ENCODE measurements at places on chromosomes 4 and X. TPM values are rescaled to one million over a fixed set of nuclear protein-coding genes. Genes with fewer than 3 reads are reported as not detected.

The ITIH6 gene
- not detected for polyA plus RNA-seq

GRCh38 chrX:131828482-131828881 lies 194.6 kb upstream of the STK26 start:
- H3K27me3 ChIP-seq, result no peaks in the 10 kb centered on the region
- peak overlapping the region; percentile 74 for H3K4me3 ChIP-seq
- peak; percentile 32 for DNase-seq

- H3K4me3 ChIP-seq, result no peak overlapping the region
- H3K4me1 ChIP-seq, result no peaks in the 10 kb centered on the region
- H3K36me3 ChIP-seq, result no peaks in the 10 kb centered on the region
- H3K27ac ChIP-seq, result no peak overlapping the region
Observed at GRCh38 chrX:40809210-40809609, 73.9 kb upstream of the MED14 start.

- H3K27me3 ChIP-seq, result no peaks in the 10 kb centered on the region
- no peaks in the 10 kb centered on the region for H3K36me3 ChIP-seq
- no peak overlapping the region for H3K4me3 ChIP-seq
- H3K4me1 ChIP-seq, result no peaks in the 10 kb centered on the region
- H3K27ac ChIP-seq, result no peak overlapping the region
Observed at GRCh38 chrX:29172880-29173279, 585.6 kb downstream of the IL1RAPL1 start.

The INPP4B gene
- 0.11 TPM for polyA plus RNA-seq

DNA sequence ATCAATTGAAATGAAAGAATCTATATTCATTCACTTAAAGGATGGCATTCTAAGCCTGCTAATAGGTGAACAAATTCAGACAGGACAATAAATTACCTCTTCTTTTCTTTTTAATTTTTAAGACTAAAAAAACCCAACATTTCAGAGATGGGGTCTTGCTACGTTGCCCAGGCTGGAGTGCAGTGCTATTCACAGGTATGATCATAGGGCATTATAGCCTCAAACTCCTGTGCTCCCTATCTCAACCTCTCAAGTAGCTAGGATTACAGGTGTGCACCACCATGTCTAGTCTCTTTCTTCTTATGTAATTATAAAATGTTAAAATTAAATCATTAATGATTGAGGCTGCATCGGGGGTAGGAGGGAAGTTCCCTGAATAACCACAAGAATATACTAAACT lies 52.5 kb upstream of the PDLIM5 start:
- H3K27ac ChIP-seq, result no peak overlapping the region
- no peaks in the 10 kb centered on the region for H3K36me3 ChIP-seq
- no peak overlapping the region for H3K4me3 ChIP-seq
- no peak for DNase-seq

DNA sequence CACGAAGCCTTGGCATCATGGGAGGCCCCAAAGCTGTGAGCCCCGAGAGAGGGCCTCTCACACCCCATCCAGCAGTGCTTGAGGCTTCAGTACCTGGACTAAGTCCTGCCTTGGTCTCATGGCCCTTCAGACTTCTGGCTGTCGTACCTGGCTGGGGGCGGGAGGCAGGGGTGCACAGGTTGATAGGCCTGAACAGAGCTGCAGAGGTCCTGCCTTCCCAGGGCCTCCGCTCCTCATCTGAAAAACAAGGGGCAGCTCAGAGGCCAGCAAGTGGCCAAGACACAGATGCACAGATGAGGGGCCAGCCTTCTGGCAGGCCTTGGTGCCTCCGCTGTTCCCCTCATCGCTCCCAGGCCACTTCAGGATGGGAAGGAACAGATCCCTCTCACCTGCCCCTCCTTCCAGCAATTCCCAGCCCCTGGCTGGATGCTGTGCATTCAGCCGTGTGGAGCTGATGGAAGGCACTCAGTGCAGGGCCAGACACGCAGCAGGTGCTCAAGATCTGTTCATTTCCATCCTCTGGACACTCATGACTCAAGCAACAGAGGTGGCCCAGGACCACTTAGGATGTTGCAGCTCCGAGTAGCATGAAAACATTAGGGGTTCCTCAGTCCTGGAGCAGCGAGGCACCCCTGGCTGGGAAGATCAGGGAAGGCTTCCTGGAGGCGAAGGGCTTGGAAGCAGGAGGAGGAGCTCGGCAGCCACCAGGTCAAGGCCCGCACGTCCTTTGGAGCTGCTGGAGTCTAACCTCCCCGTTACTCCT lies 1.4 kb downstream of the ZNF185 start:
- H3K27ac ChIP-seq, result no peak overlapping the region
- no peaks in the 10 kb centered on the region for H3K36me3 ChIP-seq
- no peaks in the 10 kb centered on the region for H3K27me3 ChIP-seq
- peaks cover 8% of the 10 kb centered on the region for H3K4me1 ChIP-seq
- DNase-seq, result no peak

GRCh38 chr4:141486375-141486997 lies 149.9 kb upstream of the IL15 start:
- DNase-seq, result no peak
- no peak overlapping the region for H3K27ac ChIP-seq
- no peaks in the 10 kb centered on the region for H3K27me3 ChIP-seq
- H3K36me3 ChIP-seq, result no peaks in the 10 kb centered on the region

The RASL11B gene
- 69.7 TPM for polyA plus RNA-seq

The UCHL1 gene
- polyA plus RNA-seq, result 998 TPM

DNA sequence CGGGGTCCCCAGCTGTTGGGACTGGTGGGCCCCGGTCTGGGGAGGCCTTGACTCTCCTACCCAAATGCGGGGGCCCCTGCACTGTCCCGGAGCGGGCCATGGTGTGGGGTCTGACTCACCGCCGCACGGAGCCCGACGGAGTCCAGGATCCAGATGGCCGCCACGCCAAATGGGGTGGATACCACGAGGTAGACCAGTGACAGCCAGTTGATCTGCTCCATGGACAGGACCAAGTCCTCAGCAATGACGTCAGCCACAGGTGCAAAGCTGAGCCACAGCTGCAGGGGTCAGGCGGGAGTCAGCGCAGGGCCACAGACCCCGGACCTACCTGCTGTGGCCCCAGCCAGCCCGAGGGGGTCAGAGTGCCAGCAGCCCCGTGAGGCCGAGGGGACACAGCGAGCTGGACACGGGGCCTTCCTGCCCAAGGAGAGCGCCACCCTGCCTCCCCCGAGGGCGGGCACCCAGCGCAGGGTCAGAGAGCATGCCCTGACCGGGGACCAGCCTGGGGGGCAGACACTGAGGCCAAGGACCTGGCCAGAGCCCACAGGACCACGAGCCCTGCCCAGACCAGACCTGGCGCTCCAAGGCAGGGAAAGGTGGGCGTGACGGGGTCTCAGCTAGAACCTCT lies 2.4 kb downstream of the SLC49A3 start:
- H3K27ac ChIP-seq, result no peak overlapping the region
- H3K4me1 ChIP-seq, result peaks cover 8% of the 10 kb centered on the region
- no peak overlapping the region for H3K4me3 ChIP-seq
- H3K36me3 ChIP-seq, result no peaks in the 10 kb centered on the region
- no peaks in the 10 kb centered on the region for H3K27me3 ChIP-seq
- no peak for DNase-seq

DNA sequence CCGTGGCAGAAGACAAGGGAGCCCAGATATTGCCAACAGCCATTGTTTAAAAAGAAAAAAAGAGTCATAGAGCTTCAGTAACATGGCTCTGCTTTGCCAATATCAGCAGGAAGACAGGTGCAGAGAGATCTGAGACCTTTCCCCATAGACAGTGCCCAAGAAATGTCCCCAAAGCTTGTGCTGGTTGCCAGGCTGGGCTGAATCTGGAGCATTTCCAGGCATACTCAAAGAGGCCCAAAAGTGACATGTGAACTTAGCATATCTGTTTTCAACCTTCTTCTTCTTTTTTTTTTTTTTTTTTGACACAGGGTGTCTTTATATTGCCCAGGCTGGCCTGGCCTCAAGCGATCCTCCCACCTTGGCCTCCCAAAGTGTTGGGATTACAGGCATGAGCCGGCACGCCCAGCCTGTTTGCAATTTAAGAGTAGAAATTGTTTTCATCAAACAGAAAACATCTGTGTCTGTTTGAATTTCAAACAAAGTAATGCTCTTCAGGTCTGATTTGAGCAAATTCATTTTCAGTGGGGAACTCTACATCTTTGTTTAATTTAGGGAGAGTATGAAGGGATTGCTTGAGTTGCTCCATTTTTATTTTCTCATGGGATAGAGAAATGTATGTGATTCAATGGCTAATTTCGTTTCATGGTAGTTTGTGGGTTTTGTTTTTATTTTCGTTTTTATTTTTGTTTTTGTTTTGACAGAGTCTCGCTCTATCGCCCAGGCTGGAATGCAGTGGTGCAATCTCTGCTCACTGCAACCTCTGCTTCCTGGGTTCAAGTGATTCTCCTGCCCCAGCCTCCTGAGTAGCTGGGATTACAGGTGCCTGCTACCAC lies 56.6 kb upstream of the RBM47 start:
- no peak overlapping the region for H3K4me3 ChIP-seq
- H3K27ac ChIP-seq, result no peak overlapping the region
- no peaks in the 10 kb centered on the region for H3K36me3 ChIP-seq

GRCh38 chrX:78092296-78092695 lies 11.8 kb upstream of the PGK1 start:
- no peaks in the 10 kb centered on the region for H3K36me3 ChIP-seq
- H3K27me3 ChIP-seq, result no peaks in the 10 kb centered on the region
- no peaks in the 10 kb centered on the region for H3K4me1 ChIP-seq

The IL21 gene
- not detected for polyA plus RNA-seq

DNA sequence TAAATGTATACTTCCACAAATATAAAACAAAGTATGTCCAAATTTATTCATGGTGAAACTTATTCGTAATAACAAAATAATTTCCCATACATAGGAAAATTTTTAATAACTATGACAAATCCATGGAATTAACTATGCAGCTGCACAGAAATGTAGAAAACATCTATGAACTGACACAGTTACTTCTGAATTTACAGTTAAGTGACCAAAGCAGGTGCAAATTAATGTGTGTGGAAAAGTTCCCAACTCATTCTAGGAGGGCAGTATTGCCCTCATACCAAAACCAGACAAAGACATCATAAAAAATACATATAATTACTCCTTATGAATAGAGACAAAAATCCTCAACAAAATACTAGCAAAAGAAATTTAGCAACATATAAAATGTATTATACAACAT lies 12.5 kb downstream of the LDOC1 start:
- no peaks in the 10 kb centered on the region for H3K36me3 ChIP-seq
- no peaks in the 10 kb centered on the region for H3K4me1 ChIP-seq
- no peak overlapping the region for H3K27ac ChIP-seq

The RAB9B gene
- polyA plus RNA-seq, result 0.24 TPM

GRCh38 chr4:90575371-90575770 lies 448.2 kb downstream of the CCSER1 start:
- H3K27me3 ChIP-seq, result no peaks in the 10 kb centered on the region
- DNase-seq, result no peak
- no peaks in the 10 kb centered on the region for H3K36me3 ChIP-seq
- H3K4me3 ChIP-seq, result no peak overlapping the region
- no peak overlapping the region for H3K27ac ChIP-seq
- H3K4me1 ChIP-seq, result 0 out of 2 replicates have a peak, but pooled peaks cover 4% of the 10 kb centered on the region

DNA sequence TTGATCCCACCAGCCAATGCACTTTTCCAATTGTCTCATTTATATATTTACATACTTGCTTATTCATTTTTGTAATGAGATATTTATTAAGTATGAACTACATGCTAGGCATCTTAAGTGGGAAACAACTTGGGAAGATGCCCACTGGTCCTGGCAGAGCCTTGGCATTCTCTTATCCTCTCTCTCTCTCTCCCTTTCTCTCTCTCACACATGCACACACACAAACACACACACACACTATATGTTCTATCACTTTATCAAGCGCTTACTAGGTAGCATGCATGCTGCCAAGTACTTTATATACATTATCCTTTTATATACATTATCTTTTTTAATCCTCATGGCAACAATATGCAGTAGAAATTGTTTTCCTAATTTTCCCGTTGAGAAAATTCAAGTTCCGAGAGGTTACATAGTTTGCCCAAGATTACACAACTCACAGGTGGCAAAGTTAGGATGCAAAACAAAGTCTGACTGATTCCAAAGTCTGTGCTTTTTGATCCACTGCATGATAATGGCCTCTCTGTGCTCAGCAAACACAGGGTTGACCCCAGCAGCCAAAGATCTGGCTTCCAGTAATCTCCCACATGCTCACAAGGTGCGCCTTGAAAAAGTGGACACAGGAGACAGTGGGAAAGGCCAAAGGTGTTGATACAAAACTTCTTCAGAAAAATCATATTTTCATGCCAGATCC lies 173.1 kb upstream of the KLF3 start:
- no peak for DNase-seq
- H3K4me1 ChIP-seq, result peaks cover 23% of the 10 kb centered on the region
- no peaks in the 10 kb centered on the region for H3K27me3 ChIP-seq
- no peaks in the 10 kb centered on the region for H3K36me3 ChIP-seq
- H3K27ac ChIP-seq, result no peak overlapping the region

The GSX2 gene
- 0.34 TPM for polyA plus RNA-seq

The ARSD gene
- polyA plus RNA-seq, result 1.3 TPM

The FAM9B gene
- polyA plus RNA-seq, result not detected

DNA sequence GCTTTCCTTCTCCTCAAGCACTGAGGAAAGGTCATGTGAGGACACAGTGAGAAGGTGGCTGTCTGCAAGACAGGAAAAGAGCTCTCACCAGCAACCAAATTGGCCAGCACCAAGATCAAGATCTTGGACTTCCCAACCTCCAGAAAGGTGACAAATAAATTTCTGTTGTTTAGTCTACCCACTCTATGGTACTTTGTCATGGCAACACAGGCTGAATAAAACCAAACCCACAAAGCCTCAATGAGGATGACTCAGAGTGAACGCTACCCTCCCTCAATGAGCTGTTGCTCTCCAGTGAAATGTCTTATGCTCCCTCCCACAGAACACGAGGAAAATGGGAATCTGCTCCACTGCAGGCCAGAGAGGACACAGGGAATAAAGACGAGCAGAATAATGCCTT lies 244.1 kb downstream of the RAB28 start:
- H3K4me3 ChIP-seq, result no peak overlapping the region
- DNase-seq, result no peak
- no peaks in the 10 kb centered on the region for H3K27me3 ChIP-seq
- H3K36me3 ChIP-seq, result no peaks in the 10 kb centered on the region
- no peak overlapping the region for H3K27ac ChIP-seq

DNA sequence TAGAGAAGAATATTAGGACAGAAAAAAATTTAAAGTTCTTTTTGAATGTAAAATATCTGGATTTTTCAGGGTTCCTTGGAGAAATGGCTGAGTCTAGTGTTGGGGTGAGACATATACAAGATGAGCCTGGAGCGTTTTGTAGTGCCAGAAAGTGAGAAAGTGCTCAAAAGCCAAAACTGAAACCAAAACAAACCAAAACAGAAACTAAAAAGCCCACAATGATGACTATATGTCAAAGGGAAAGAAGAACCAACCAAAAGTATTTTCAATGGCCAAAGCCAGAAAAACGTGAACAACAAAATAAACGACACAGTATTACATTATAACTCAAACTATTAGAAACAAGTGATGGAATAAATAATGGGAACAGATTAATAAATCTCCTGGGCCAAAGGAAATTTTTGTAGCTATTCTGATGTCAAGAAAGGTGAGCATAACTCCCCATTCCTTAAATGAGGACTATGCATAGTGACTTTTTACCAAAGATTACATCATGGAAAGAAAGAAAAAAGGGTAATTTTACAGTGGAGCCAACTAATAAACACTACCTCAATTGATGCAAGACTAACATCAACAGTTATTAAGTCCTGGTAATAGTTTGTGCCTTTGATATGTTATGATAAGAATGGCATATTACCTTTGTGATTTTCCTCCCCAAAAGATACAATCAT lies 1137.6 kb downstream of the C4orf33 start:
- no peak overlapping the region for H3K4me3 ChIP-seq
- H3K36me3 ChIP-seq, result no peaks in the 10 kb centered on the region
- DNase-seq, result no peak
- no peaks in the 10 kb centered on the region for H3K4me1 ChIP-seq

All from GM23338 (cell line).